DMS53 (cell line): ENCODE measurements at places on chromosomes 1 and 21.

GRCh38 chr21:36854391-36854790 is 112.1 kb downstream of the HLCS start:
- peak; percentile 60 for DNase-seq

- DNase-seq, result no peak
Measured at GRCh38 chr1:172513479-172513878, 19.5 kb upstream of the SUCO start.

DNA sequence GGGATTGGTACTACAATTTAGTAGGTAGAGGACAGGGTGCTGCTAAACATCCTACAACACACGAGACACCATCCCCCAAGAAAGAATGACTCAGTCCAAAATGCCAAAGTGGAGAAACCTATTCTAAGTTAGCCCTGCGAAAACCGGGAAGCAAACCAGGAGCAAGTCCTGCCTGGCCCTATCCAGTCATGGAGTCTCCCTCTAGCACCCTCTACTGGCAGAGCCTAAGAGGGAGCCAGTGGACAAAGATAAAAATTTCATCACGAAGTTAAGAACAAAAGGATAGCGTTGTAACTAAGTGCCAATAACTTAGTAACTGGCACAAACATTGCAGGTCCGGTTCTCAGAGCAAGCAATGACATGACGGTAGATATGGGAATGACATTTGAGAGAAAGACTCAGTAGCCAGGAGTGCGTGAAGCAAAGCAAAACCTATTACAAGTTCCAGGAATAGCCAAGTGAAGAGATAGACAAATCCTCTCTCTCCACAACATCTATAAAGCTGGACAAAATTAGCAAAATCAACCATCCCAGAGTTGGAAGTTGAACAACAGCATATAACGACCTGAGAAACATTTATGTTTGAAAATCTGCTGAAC is 383.5 kb downstream of the OMA1 start:
- peak; percentile 93 for DNase-seq

DNA sequence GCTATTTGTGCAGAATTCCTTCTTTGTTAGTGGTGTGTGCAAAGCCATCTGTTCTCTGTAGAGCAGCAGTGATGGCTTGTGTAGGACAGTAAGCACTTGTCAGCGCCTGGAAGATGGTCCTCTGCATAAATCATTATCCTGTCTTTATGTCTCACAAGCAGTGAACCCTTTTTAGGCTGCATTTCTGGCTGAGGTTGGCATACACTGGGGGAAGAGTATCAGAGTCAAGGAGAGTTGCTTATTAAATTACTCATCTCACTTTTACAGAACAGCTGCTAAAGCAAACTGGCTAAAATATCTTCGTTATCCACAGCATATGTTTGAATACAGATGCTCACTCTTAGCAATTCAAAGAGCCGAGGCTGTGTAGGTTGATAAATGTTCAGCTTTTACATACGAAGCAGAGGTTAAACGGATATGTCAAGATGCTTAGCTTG is 54.6 kb upstream of the NCAM2 start:
- no peak for DNase-seq

GRCh38 chr1:172332230-172332629 is 88.3 kb upstream of the C1orf105 start:
- DNase-seq, result no peak

- no peak for DNase-seq
Measured at GRCh38 chr21:26100573-26100972, 70.0 kb downstream of the APP start.

- peak; percentile 18 for DNase-seq
Measured at GRCh38 chr1:193697115-193697762, 510.8 kb upstream of the B3GALT2 start.

- peak; percentile 98 for DNase-seq
Measured at GRCh38 chr1:101781201-101781831, 215.4 kb downstream of the OLFM3 start.

- DNase-seq, result no peak
Measured at GRCh38 chr1:109969907-109970306, 14.7 kb upstream of the AHCYL1 start.

DNA sequence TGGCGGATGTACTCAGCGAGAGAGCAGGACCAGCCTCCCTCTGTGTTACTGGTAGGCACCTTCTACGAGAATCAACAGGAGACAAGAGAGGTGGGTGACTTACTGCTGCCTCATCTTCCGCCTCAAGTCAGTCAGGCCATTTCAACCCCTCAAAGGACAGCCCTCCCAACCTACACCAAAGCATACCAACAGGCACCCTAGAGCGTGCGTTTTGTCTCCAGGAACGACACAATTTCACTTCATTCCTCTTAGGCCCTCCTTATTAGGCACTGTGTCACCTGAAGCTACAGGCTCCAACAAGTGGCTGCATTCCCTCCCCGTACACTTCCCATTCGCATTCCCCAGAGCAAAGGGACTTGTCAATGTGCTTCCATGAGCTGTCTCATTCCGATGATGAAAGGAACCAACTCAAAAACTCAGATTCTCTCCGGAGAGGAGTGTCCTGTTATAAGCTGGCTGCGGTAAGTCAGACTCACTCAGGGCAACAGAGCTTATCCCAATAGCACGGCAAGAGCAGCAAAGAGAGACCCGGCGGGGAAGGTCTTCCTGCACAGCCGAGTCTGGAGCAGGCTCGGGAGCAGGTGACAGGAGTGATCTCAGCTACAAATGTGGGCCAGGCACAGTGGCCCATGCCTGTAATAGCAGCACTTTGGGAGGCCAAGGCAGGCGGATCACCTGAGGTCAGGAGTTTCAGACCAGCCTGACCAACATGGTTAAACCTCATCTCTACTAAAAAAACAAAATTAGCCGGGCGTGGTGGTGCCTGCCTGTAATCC is 120.6 kb upstream of the IFFO2 start:
- no peak for DNase-seq

- no peak for DNase-seq
Measured at GRCh38 chr1:33740040-33740744, 123.7 kb upstream of the HMGB4 start.

DNA sequence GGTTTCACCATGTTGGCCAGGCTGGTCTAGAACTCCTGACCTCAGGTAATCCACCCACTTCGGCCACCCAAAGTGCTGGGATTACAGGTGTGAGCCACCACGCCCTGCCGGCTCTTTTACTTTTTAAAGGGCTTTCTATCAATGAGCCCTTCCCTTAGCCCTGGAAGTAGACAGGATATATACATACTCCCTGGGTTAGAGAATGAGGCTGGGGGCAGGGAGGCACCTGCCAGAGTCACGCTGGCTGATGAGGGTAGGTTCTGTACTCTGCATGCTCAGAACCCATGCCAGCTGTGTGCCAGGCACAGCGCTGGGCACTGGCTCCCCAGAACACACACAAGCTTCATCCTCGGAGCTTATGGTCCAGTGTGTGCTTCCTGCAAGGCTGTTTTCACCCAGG is 113.6 kb upstream of the IPO9 start:
- DNase-seq, result no peak

DNA sequence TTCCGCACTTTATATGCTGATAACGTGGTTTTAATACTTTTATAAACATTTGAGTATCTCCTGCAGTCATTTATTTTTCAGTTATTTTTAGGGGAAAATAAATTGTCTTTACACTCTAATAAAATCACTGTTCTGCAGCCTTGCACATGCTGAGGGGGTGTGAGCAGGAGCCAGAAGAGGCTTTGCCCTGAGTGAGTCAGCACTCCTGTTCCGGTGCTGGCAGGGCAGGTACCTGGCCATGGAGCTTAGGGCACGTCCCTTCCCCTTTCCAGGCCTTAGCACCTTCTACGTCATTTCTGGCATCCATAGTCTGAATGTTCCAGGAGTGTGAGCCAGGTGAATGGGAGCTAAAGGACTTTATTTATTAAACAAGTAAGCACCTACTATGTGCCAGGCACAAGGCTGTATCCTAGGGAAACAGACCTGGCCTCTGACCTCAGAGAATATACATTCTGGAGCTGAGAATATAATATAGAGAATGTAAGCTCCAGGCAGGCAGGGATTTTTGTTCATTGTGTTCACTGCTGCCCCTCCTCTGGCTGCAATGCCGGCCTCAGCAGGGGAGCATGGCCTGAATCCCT is 402.9 kb downstream of the PTPRU start:
- peak; percentile 23 for DNase-seq

GRCh38 chr1:101071470-101071891 is 45.9 kb upstream of the DPH5 start:
- peak; percentile 62 for DNase-seq

- no peak for DNase-seq
Measured at GRCh38 chr1:7513081-7513480, 258.0 kb upstream of the VAMP3 start.

DNA sequence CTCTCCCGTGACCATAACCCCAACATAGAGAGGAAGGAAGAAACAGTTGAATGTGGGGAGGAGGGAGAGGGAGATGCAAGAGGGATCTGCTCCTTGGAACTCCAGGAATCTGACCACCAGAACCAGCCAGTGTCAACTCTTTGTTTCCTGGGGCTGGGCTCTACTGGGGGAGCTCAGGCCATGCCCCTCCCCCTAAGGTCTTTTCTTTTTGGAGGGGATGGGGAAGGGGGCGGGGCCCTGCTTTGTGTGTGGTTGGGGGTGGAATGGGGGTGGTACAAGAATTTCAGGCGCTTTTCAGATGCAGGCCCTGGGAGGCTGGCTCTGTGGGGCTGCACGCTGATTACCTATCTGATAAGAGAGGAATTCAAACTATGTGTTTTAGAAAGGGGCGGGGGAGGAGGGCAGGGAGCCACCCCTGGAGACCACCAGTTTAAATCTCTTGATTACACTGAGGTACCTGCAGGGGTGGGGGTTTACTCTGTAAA is 8.3 kb downstream of the LIN28A start:
- no peak for DNase-seq

GRCh38 chr1:3787349-3787715 is 9.0 kb downstream of the LRRC47 start:
- DNase-seq, result no peak

- DNase-seq, result no peak
Measured at GRCh38 chr1:241848686-241849344, 811 bp downstream of the EXO1 start.

DNA sequence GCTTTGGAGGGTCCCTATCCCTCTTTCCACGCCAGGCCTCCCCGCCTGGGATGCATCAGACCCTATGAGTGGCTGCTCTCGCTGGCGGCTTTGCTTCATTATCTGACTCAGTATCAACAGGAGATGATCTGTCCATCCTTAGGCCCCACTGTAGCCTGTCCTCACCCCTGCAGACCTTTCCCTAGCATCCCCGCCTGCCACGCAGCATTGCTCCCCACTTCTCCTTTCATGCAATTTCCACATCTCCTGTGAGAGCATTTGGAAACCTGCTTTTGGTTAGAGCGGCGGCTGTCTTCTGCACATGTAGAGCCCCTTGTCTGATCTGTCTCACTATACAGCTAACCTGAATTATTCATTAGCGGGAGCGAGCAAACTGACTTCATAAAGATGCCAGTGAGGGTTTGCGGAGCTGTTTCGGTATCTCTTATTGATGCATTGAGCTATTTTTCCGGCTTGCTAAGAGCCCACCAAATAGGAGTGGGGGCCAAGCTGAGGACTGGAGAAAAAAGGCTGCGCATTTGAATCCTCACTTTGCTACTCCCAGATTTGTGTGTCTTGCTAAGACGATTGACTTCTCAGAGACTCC is 40.0 kb upstream of the ATP2B4 start:
- DNase-seq, result no peak

- DNase-seq, result no peak
Measured at GRCh38 chr1:27868556-27868931, 3.8 kb upstream of the THEMIS2 start.
